NK-92 treated with Interleukin-12 subunit alpha and Interleukin-12 subunit beta, amount 100 ng/mL, for 24 hours (cell line): ENCODE measurements at places on chromosomes 2 and 18.

DNA sequence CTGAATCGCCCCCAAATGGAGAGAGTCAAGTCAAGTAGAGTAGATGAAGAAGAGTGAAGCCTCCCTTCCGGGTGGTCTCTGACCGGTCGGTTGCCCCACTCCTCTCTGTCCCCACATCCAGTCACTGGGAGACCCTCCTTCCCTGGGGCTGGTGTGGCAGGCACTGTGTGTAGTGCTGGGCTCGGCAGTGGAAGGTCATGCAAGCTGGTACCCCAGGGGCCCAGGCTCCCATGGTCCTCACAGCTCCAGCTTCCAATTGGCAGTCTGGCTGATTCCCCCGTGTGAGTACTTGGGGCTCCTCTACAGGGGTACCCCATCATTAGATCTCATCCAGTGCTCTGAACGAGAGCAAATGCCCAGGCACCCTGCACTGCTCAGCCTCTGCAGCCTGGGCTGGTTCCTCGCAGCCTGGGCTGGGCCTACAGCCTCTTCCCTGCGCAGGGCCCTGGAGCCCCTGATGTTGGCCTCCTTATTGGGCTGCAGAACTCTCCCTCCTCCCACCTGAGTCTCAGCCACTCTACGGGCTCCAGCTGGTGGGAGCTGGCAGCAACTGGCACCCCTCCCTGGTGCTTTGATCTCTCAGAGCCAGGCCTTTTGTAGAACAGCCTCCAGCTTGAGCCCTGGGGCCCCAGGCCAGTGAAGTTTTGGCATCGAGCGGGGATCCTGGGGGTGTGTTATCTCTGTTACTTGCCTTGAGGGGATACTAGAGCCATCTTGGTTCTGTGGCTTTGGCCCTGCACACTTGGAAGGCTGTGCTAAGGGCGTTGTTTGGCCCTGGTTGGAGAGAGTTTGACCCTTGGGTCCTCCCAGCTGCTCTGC is 187.8 kb upstream of the HDAC4 start:
- DNase-seq = no peak

- no peak for DNase-seq
These were observed 31.5 kb downstream of the FBXO48 start for GRCh38 chr2:68435615-68436014.

GRCh38 chr18:25123438-25124232 is 228.3 kb downstream of the ZNF521 start:
- no peak for DNase-seq

DNA sequence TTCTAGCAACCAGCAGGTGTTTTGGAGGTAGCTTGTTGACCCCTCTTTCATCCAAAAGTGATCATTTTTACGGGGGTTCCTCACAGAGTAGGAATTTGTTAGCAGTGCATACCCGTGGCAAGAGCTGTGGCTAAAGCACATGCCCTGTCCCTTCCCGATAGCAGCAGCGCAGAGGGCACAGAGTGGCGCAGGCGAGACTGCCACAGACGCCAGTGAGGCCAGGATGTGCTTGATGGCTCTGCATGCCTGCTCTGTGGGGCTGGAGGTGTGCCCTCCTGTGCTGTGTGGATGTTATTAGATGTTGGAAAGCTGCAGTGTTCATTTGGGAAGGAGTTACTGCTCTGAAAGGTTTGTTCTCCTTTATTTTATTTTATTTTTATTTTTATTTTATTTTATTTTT is 153.6 kb downstream of the FAM210A start:
- no peak for DNase-seq

DNA sequence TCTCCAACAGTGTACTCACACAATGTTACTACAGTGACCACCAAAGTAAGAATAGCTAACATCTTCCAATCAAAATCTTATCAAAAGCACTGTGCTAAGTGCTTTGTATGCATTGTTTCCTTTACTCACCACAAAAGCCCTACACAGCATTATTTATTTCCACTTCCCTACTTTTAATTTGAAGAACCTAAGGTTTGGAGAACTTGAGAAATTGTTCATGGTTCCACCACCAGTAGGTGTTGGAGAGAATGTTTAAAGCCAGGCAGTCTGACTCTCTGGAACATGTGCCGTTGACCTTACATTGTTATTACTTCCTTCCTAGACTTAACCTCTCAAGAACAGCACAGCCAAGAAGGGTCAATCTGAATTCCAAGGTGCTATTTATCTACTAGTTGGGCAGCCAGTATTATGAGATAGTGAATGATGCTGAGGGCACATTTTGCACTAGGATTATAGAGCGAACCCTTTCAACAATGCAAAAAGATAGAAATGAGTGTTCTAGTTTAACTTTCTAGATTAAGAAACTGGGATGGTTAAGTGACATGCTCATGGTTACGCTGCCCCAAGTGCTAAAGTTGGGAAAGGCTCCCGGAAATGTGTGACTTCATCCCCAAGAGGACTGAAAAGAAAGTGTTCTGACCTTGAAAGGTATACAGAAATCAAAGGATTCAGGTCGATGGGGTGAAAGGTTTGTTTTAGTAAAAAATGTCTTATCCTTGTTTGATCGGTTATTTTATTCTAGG is 55.2 kb upstream of the FAM136A start:
- DNase-seq = no peak

DNA sequence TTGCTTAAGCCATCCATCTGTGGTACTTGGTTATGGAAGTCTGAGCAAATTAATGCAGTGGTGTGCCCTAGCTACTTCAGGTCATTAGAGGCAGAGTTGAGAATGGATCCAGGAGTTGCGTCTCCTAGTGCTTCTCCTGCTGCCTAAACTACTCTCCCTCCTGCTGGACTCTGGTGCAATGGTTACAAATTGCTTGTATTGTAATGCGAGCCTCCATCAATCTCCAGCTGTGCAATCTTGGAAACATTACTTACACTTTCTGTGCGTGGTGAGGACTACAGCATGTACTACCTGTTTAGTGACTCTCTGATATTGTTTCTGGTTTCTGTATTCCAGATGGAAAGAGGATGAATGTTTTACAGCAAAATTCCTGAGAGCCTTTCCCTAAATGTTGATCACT is 119.0 kb upstream of the CYRIA start:
- DNase-seq = no peak

DNA sequence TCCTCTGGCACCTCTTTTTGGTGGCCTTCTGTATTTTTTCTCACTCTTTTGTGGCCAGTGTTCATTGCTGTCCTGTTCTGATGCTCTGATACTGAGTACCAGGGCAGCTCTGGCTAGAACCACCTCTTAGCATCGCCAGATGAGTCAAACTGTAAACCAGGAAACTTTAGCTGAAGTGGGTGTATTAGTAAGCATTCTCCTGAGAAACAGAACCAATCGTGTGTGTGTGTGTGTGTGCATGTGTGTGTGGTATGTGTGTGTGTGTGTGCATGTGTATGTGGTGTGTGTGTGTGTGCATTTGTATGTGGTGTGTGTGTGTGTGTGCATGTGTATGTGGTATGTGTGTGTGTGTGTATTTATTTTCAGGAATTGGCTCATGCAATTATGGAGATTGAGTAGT is 166.3 kb upstream of the SKOR2 start:
- DNase-seq = no peak

- no peak for DNase-seq
These were observed 58.8 kb upstream of the CAPN13 start for GRCh38 chr2:30865892-30866681.

DNA sequence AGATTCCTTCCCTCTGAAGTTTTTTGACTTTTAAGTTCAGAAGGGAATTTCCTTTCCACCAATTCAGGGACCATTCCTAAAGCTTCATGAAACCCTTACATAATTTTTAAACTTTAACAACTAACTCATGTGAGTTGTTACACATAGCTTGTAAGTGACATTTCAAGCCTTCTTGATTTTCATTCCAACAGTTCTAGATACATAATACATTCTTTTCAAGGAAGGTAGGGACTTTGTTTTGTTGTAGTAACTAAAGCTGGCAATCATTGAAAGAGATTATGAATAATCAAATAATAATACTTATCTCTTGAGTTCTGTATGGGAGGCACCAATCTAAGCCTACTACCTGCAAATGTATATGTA is 45.4 kb downstream of the SETBP1 start:
- no peak for DNase-seq

GRCh38 chr18:5584746-5585417 is 41.1 kb upstream of the EPB41L3 start:
- no peak for DNase-seq

GRCh38 chr2:100137318-100137717 is 5.1 kb downstream of the AFF3 start:
- no peak for DNase-seq

GRCh38 chr2:26567534-26567933 is 73.6 kb downstream of the CIB4 start:
- no peak for DNase-seq

DNA sequence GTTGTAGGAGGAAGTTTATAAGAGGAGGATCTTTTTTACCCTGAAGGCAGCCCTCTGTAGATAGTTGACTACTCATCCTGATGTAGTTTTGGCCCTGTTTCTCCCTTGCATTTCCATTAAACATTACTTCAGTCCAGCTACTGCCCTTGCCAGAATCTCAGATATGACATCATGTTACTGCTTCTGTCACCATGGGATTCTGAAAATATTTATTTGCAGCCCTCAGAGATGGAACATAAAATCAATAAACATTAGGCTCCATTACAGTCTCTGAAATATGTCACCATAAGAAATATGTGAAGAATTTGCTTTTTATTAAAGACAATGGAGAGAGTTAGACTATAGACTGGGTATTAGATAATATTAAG is 68.7 kb upstream of the STK39 start:
- no peak for DNase-seq

GRCh38 chr2:157572725-157573124 is 55.9 kb downstream of the ACVR1C start:
- DNase-seq = no peak

- DNase-seq = no peak
These were observed 128.3 kb downstream of the PRPF40A start for GRCh38 chr2:152588998-152589397.

GRCh38 chr18:40019797-40020392 is 1935.1 kb upstream of the PIK3C3 start:
- no peak for DNase-seq

GRCh38 chr2:207928079-207928478 is 97.2 kb downstream of the PLEKHM3 start:
- DNase-seq = no peak

DNA sequence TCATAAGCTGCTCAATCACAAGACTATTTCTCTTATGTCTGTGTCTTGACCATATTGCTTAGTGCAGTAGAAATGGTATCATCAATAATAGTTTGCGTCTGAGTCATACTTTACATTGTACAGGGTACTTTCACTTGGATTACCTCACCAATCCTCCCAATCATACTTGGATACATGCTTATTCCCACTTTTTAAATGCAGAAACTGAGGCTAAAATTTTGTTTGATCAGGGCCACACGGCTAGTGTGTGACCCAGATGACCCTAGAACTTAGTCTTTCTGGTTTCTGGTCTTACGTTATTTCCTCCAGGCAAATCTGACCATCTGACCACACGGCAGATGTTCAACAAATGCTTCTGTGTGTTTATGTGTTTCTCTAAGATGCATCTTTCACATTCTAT is 23.8 kb upstream of the CCL20 start:
- DNase-seq = no peak

GRCh38 chr2:170932948-170933347 is 3.9 kb downstream of the GORASP2 start:
- DNase-seq = no peak

DNA sequence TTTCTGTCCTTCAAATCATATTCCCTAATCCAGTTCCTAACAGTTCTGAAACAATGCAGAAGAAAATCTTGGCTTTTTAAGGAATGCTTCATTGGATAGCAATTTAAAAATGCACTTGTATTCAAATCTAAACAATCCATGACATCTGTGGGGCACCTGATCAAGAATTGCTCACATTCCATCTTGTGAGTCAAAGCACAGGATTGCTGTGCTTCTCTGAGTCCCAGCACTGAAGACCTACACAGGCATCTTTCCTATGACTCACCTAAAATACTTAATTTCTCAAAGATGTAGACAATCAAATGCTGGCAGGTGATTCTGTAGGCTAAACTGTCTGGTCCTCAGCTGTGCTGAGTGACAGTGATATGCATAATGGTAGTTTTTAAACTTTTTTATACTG is 10.1 kb upstream of the ATP8B1 start:
- no peak for DNase-seq

GRCh38 chr2:16134436-16135165 is 194.3 kb downstream of the MYCN start:
- DNase-seq = no peak

- no peak for DNase-seq
These were observed 29.5 kb upstream of the CHN1 start for GRCh38 chr2:175034716-175035115.

DNA sequence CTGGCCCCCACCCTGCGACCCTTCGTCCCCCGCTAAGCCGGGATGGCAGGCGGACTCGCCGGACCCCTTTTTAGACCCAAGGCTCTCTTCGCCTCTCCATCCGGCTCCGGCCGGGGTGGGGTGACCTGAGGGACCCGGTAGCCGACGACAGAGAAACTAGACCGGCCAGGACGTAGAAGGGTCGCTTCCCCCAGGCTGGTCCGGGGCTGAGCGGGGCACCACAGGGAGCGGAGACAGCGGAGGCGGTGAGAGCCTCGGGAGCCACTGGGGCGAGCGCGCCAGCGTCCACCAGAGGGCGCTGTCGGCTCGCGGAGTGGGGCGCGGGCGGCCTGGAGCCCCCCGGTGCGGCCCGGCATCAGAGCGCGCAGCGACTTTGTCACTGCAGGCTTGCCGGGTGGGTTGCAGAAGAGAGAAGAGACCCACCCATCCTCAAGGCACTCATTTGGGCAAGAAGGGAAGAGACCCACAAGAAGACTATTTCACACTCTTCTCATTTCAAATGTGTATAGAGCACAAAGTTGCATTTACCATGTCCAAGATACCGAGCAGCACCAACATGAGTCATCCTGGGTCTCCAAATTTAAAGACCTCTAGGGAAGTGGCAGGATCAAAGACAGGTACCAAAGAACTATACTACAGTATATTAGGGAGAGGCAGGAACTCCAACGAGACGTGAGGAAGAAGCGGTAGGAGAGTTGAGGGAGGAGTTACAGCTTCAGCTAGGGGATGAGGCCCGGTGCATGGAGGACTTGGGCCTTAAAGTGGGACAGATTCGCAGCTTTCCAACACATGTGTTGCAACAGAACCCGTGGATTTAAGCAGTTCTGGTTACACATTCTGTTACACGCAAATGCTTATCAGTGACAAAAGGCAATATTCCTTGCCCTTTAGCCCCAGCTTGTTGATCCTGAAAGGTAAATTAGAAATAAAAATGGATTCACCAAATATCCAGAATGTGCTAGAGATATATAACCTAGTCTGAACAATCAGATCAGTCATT is 7.6 kb upstream of the PRKCE start:
- DNase-seq = no peak

- no peak for DNase-seq
These were observed 46.9 kb downstream of the UXS1 start for GRCh38 chr2:106147159-106147558.

- DNase-seq = no peak
These were observed 48.0 kb upstream of the CYP1B1 start for GRCh38 chr2:38123911-38124310.

DNA sequence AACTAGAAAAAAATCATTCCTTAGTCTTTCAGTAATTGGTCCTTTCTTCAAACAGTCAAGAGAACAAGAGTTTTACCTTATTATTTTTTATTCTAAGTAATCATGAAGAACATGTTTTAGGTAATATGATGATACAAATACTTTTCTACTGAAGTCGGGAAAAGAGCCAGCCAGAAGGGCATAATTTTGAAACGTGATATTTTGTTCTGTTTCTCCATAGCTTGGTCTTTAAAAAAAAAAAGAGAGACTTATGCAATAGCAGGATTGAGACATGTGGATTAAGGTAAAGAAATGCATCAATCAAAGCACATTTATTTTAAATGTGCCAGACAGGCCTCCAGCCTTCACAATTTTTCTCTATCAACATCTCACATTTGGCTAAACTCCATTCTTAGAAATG is 1016.8 kb downstream of the CNTNAP5 start:
- no peak for DNase-seq

- no peak for DNase-seq
These were observed 34.1 kb upstream of the GRB14 start for GRCh38 chr2:164655336-164655735.
